ENCODE measurements at places on chromosomes 3 and 15. TPM values are rescaled to one million over a fixed set of nuclear protein-coding genes. Genes with fewer than 3 reads are reported as not detected.

Gene PIERCE2
- not detected for total RNA-seq

Gene XYLB
- total RNA-seq = 3.1 TPM

Gene PATL2
- 55.2 TPM for total RNA-seq

- DNase-seq = no peak
- H3K4me3 ChIP-seq = no peak overlapping the region
- no peak overlapping the region for H3K27ac ChIP-seq
- peaks cover 6% of the 10 kb centered on the region for H3K4me1 ChIP-seq
- H3K27me3 ChIP-seq = peaks cover 11% of the 10 kb centered on the region
These were observed 13.0 kb upstream of the CACNA2D2 start for GRCh38 chr3:50516440-50516871.

Gene MKRN2OS
- total RNA-seq = not detected

DNA sequence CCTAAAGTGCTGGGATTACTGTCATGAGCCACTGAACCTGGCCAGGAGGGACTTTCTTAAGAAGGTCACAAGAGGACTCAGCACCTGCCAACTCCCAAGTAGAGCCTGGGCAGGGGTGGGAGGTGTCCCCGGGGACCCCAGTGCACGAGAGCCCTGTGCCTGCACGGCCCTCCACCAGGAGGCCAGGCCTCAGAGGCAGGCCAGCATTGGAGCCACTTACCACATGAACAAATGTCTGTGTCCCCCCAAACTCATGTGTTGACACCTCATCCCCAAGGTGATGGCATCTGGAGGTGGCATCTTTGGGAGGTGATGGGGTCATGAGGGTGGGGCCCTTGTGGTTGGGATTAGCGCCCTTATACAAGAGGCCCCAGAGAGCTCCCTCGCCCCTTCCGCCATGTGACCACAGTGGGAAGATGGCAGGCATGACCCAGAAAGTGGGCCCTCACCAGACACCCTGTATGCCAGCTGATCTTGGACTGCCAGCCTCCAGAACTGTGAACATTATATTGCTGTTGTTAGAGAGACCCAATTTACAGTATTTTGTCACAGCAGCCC lies 3.2 kb upstream of the RPUSD3 start:
- peaks cover 9% of the 10 kb centered on the region for H3K27me3 ChIP-seq
- no peak for DNase-seq
- peaks cover 17% of the 10 kb centered on the region for H3K4me1 ChIP-seq
- H3K36me3 ChIP-seq = no peaks in the 10 kb centered on the region
- no peak overlapping the region for H3K4me3 ChIP-seq

DNA sequence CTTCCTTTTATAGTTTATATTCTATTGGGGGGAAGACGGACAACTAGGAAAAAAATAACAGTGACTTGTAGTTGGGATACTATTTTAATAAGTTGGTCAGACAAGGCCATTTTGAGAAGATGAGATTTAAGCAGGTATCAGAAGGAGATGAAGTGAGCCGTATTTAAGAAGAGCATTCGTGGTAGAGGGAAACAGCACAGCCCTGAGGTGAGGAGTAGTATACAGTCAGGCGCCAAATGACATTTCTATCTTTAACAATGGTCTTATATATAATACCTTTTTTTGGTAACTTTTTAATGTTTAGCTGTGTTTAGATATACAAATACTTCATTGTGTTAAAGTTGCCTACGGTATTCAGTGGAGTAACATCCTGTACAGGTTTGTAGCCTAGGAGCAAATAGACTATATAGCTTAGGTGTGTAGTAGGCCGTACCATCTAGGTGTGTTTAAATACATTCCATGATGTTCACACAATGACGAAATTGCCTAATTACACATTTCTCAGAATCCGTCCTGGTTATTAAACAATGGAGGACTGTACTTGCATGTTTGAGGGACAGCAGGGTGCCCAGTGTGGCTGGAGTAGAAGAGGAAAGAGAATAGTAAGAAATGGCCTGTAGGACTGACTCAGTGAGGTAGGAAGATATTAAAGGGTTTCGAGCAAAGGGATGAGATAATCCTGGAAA lies 1.6 kb downstream of the NKTR start:
- H3K27me3 ChIP-seq = no peaks in the 10 kb centered on the region
- peak overlapping the region; percentile 82 for H3K27ac ChIP-seq
- H3K36me3 ChIP-seq = peaks cover 28% of the 10 kb centered on the region
- peak overlapping the region; percentile 97 for H3K4me3 ChIP-seq
- peaks cover 36% of the 10 kb centered on the region for H3K4me1 ChIP-seq

Gene ADCY5
- total RNA-seq = not detected

GRCh38 chr3:36881735-36882134 lies 63.1 kb downstream of the TRANK1 start:
- DNase-seq = no peak
- H3K4me3 ChIP-seq = no peak overlapping the region
- peaks cover 20% of the 10 kb centered on the region for H3K4me1 ChIP-seq
- no peak overlapping the region for H3K27ac ChIP-seq
- no peaks in the 10 kb centered on the region for H3K27me3 ChIP-seq

Gene C3orf85
- total RNA-seq = not detected

Gene ADGRG7
- not detected for total RNA-seq

Gene TUBGCP5
- total RNA-seq = 20.4 TPM

DNA sequence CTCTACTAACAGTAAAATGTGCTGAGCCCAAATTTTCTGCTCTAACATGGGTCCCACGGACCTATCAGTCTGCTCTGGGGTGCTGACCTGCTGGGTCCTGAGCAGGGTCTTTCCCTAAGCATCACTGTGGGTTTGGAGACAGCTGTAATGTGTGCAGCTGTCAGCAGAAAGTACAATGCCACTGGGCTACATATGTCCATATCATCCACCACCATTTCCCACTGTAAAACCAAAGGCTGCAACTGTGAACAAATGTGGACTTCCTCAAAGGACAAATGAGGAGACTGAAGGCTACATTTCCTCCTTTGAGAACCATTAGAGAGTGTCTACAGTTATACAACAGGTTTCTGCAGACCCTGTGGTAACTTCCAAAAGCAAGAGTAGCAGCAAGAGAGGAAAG lies 33.8 kb upstream of the IP6K2 start:
- no peaks in the 10 kb centered on the region for H3K4me1 ChIP-seq
- no peak for DNase-seq
- H3K27me3 ChIP-seq = no peaks in the 10 kb centered on the region
- H3K36me3 ChIP-seq = peaks cover 9% of the 10 kb centered on the region

DNA sequence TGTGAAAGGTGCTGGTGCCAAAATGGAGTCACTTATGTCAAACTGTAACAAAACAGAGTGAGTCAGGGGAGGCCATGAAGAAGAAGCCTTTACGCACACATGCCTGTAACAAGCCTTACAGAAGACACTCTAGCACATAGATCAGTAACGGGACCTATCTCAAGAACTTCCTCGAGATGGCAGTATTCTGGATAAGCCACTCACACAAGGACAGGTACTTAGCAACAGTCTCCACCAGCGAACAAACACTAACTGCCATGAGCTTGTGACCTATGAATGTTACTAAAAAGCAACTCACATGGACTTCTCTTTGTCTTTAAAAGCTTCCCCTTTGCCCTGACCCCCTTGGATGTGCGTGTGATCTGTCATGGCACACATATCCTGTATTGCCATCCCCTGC lies 235.1 kb downstream of the CD47 start:
- H3K36me3 ChIP-seq = no peaks in the 10 kb centered on the region
- DNase-seq = no peak
- no peaks in the 10 kb centered on the region for H3K4me1 ChIP-seq
- H3K27me3 ChIP-seq = peaks cover 5% of the 10 kb centered on the region
- H3K4me3 ChIP-seq = no peak overlapping the region

Gene PLCH1
- 5.1 TPM for total RNA-seq

GRCh38 chr15:80404761-80405553 lies 775 bp downstream of the ARNT2 start:
- no peak overlapping the region for H3K27ac ChIP-seq
- no peaks in the 10 kb centered on the region for H3K36me3 ChIP-seq
- DNase-seq = no peak
- no peak overlapping the region for H3K4me3 ChIP-seq

Gene KCNH8
- not detected for total RNA-seq

Gene PRKCD
- total RNA-seq = 20.5 TPM

- DNase-seq = no peak
- H3K4me3 ChIP-seq = no peak overlapping the region
- H3K4me1 ChIP-seq = no peaks in the 10 kb centered on the region
- no peaks in the 10 kb centered on the region for H3K27me3 ChIP-seq
These were observed 277.4 kb downstream of the ROBO1 start for GRCh38 chr3:79490165-79491028.
